ENCODE measurements at places on chromosomes 12 and 14.

DNA sequence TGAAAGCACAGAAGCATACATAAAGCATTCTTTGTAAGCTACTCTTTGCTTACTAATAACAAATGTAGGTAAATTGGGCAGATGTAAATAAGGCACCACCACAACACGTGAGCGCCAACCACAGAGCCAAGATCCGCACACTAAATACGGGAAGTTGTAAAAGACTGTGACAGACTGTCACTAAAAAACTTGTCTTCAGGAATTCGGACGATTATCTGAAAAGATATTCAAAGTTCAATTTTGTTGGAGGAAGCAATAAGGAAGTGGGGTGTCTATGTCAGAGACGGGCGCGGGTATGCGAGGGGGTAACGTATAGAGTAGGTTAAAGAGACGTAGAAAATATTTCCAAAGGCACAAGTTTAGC lies 1.5 kb upstream of the HSP90B1 start:
- peak; percentile 13 for DNase-seq

DNA sequence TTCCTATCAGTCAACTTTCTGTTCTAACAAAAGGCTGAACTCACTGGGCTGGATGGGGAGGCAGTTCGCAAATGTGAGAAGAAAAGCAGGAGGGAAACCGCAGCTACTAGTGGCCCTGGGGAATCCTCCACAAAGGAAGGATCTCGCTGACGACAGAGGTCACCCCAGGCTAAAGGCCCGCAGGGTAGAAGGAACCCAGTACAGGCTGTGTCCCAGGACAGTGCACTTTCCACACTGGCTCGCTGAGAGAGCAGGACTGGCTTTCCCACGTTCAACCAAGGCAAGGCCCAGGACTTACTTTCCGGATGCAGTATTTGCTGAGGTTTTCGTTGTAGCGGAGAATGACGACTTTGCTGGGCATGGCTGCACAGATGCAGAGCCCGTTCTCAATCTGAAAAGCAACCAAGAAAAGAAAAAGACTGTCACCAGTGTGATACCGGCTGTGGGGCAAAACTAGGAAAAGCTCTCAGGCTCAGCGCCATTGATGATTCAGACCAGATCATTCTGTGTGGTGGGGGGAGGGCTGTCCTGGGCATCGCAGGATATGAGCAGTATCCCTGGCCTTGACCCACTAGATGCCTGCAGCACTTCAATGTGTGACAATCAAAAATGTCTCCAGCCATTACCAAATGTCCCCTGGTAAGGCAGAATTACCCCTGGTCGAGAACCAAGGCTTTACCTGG lies 36.3 kb downstream of the PRKAB1 start:
- DNase-seq, result no peak

GRCh38 chr14:55715889-55716288 lies 135.9 kb downstream of the KTN1 start:
- DNase-seq, result no peak

DNA sequence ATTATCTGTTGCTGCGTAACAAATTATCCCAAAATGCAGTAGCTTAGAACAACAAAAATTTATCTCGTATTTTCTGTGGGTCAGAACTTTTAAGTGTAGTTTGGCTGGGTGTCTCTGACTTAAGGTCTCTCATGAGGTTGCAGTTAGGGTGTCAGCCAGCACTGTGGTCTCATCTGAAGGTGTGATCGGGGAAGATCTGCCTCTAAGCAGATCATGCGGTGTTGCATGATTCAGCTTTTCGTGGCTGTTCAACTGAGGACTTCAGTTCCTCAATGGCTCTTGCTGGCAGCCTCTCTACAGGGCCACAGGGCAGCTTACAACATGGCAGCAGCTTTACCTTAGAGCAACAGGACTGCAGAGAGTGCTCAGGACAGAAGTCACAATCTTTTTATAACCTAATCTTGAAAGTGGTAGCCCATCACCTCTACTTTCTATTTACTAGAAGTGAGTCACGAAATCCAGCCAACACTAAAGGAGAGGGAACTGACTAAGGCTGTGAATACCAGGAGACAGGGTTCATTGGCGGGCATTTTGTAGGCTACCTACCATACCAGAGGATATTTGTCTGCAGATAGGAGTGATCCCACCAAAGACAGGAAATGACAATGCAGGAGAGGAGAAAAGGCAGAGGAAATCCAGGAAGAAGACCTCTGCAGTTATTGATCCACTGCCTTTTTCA lies 1.8 kb upstream of the TMPRSS12 start:
- no peak for DNase-seq

DNA sequence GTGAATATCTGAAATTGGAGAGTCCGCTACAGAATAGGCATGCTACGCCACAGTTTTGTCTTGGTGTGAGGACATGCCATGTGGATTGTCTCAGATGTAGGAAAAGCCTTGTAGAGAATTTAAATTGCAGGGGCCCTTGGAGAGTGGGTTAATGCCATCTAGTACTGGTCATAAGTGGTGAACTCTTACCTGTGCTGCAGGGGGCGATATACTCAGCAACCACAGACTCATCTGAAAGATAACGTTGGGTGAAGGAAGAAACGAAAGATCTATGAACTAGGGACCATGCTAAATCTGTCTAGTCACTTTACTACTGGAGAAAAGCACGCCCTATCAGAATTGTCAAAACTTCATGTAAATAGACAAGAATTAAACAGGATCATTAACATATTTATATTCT lies 33.7 kb upstream of the A2M start:
- no peak for DNase-seq

DNA sequence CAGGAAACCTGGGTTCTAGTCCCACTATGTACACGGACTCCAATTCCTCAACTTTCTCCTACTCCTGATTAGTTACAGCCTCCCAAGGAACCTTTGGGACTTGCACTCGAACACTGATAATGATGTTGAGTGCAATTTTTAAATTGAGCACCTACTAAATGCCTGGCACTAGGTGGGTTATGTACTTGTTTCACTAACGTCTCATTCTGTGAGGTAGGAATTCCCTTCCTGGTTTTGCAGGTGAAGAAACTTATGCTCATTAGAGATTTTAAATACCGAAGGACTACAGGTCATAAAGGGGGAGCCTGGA lies 536 bp downstream of the PARPBP start:
- DNase-seq, result no peak

DNA sequence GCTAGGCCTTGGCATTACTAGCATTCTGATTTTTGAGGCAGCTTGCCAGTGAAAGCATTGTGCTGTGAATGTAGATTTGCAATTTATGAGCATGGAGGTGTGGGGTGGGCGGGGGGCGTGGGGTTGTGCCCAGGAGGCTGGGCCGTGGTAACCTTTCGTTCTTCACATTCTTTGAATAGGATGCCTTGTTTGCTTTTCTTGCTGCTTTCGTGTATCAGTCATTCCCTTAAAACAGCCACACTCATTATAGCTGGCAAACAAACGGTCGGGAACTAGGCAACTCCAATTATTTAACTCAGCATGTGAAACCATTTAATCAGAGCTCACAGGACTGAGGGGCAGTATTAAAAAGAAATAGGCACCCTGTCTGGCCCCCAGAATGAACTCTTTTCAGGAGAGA lies 115.9 kb upstream of the PELI2 start:
- no peak for DNase-seq

- no peak for DNase-seq
These were observed 171.4 kb downstream of the EMP1 start for GRCh38 chr12:13367973-13368372.

- DNase-seq, result no peak
These were observed 24.4 kb upstream of the EID3 start for GRCh38 chr12:104279164-104279563.

DNA sequence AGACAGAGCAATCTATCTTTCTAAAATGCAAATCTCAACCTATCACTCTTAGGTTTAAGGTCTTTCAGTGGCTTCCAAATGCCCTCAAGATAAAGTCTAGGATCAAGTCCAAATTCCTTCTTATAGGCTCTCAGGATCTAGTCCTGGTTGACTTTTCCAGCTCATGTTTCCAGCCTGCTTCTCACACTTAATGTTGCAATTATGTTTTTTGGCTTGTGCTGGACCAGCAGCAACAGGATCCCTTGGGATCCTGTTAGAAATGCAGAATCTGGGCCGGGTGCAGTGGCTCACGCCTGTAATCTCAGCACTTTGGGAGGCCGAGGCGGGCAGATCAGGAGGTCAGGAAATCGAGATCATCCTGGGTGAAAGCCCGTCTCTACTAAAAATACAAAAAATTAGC lies 10.6 kb downstream of the GPR33 start:
- DNase-seq, result no peak

DNA sequence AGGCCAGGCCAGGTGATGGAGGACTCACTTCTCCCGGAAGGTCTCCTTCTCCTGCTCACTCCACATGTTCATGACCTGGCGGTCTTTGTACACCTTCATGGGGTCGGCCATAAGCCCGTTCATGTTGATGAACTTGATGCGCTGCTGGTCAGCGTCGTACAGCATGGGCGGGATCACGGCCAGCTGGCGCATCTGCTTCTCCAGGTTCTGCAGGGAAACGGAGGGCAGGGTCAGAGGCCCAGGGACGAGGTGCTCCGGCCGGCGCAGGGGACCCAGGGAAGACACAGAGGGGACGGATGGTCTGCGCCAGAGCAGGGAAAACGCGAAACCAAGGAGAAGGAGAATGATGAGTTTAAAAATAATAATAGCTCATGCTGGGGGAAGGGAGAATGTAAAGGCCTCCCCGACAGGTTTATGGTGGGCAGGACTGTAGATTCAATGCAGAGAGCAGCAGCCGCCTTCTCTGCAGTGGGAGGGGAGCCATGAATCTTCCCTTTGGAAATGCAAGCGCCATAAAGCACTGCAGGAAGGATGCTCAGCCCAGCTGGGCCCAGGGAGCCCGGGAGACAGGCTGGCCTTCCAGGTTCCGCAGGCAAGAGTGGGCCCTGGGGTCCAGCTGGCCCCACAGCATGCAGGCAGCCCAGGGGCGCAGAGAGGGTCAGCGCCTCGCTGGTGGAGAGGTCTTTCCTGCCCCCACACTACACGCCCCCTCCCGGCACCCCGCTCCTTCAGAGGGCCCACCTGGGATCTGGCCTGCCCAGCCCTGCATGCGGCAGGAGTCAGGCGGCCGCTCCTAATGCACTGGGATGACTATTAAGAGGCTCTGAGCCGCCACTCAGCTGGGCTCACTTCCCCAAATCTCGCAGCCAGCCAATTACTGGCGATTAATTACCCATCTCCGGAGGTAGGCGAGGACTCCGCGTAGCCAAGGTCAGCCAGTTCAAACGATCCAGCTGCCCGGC lies 132.0 kb downstream of the RFLNA start:
- DNase-seq, result no peak

DNA sequence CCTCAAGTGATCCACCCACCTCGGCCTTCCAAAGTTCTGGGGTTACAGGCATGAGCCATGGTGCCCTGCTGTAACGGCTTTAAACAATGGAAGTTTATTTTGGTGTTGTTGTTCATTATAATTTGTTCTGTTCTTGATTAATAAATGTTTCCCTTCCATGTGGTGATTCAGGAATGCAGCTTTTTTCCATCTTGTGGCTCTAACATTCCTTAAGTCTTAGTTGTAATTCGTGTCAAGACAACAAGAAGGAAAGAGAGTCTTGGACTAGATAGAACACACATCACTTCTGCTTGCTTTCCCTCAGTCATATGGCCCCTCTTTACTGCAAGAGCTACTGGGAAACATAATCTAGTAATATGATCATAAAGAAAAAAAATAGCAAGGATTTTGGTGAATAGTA lies 211.6 kb downstream of the SLC6A15 start:
- no peak for DNase-seq

- DNase-seq, result no peak
These were observed 51.2 kb downstream of the ATF7IP start for GRCh38 chr12:14416658-14417057.

GRCh38 chr12:29102741-29103140 lies 46.3 kb upstream of the FAR2 start:
- DNase-seq, result no peak

GRCh38 chr14:60323199-60323896 lies 74.3 kb downstream of the PPM1A start:
- DNase-seq, result no peak

DNA sequence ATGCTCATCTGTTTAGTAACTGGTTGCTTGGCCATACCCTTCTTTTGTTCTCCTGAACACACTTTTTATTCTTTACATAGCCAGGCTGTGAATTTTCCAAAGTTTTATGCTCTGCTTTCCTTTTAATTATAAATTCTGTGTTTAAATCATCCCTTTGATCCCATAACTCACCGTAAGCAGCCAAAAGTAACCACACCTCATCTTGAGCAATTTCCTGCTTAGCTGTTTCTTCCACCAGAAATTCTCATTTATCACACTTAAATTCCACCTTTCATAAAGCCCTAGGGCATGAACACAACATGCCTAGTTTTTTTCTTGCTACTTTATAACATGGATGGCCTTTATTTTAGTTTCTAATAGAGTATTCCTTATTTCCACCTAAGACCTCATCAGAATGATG lies 510.7 kb downstream of the C12orf50 start:
- no peak for DNase-seq

GRCh38 chr12:28172434-28173030 lies 17.7 kb upstream of the CCDC91 start:
- no peak for DNase-seq

- no peak for DNase-seq
These were observed 45.4 kb downstream of the PSMA6 start for GRCh38 chr14:35337269-35338255.

DNA sequence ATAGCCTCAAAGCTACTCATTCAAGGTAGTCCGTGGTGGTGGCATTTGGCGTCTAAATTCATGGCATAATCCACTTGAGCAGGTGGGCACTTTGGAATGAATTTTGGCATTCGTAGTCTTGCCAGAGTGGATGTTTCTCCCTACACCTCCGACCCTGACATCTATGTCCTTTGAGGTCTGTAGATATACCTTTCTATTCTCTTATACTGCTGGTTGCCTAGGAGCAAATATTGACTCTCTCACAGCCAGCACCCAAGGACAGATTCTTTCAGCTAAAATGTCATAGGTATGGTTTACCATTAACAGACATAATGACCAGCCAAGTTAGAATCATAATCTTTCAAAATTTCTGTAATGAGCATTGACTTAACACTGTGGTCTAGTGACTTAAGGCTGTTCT lies 47.4 kb upstream of the FLRT2 start:
- no peak for DNase-seq

- no peak for DNase-seq
These were observed 3.5 kb upstream of the LTBR start for GRCh38 chr12:6380141-6381121.

DNA sequence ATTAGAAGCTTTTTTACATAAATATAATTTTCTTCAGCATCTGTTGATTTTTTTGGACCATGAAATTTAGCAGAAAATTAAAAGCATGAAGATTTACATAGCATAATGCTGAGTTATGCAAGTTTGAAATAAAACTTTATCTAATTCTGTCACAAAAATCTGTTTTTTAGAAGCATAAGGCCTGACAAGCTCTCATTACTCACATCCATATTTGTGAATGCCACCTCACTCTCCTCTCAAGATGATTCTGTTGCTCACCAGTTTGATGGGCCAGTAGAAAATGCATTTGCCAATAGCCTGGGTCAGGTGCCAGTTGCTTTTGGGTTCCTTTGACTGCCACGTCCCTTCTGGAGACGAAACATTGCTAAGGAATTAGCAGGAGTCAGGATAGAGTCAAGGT lies 181.5 kb upstream of the ATP2B1 start:
- DNase-seq, result no peak

- DNase-seq, result no peak
These were observed 1330.4 kb downstream of the SLC16A7 start for GRCh38 chr12:60926256-60926655.

All from activated CD8-positive, alpha-beta memory T cell treated with anti-CD3 and anti-CD28 coated beads for 4 hours (primary cell).